ENCODE measurements at places on chromosomes 4 and X.

DNA sequence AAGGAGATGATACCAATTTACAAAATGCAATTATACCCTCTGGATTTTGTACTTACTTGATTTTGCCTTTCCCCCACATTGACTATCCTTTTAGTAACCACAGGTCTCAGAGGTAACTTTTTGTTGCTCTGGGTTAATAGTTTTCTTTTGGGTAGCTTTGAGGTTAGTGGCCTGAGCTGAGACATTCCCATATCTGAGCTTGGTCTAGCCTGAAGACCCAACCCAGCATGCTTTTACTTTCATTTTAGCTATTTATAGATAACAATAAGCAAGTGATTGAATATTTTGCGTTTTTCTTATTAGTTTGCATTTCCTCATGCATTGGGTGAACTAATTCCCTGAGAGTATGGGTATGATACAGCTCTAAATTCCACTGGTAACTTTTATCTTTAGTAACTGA lies 11.8 kb downstream of the HTN1 start:
- no peak for DNase-seq

DNA sequence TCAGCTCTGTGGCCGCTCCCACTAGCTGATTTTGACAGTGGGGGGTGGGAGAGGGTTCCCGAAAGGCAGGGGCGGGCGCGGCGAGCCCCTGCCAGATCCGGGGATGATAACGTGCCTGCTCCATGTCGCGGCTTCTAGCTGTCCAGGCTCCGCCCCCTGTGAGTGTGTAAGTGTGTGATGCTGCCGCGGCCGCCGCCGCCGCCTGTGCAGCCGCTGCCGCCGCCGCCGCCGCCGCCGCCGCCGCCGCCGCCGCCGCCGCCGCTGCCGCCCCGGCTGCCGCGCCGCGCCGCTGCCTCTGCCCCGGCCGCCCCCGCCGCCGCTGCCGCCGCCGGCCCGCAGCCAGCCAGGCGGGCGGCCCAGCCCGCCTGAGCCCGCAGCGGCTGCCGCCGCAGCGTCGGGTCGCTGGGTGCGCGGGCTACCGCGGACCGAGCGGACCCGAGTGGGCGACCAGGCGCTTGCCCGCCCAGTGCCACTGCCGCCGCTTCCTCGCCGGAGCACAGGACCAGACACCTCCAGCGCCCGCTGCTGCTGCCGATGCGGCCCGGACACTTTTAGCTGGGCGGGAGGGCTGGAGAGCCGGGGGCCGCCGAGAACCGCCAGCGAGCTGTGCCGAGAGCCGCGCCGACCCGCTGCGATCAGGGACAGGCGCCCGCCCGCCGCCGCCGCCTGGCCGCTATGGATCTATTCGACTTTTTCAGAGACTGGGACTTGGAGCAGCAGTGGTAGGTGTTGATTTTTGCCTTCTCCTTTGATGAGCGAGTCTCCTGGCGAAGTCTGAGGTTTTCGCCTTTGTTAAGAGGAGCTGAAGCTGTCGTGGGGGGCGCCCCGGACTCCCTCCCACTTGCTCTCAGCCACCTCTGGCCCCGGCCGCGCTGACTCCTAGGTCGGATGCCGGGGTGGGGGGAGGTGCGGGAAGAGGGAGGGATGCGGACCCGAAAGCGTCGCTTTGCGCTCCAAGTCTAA lies at the start of gene AFF2:
AFF2 (plus strand) TSS at position 195 of the 963 bp plus-strand sequence; CDS start at position 676, 481 bp downstream.
- DNase-seq: no peak

GRCh38 chr4:22848332-22848731 lies 155.6 kb downstream of the GBA3 start:
- DNase-seq: no peak

- DNase-seq: no peak
Observed at GRCh38 chr4:35105486-35105885, 1138.8 kb downstream of the ARAP2 start.

DNA sequence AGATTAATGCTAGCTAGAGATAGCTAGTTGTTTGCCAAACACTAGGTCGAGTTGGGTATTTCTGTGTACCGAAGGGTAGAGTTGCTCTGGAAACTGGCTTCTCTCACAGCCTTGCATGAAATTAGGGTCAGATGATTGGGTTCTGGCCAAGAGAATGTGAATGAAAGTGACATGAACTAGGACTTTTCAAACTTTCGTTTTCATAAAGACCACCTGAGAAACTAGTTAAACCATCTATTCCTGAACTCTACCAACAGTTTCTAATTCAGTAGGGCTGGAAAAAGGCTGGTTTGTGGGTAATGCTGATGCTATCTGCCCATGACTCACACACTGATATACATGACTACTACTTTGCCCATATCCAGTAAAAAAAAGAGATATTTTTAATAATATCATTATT lies 157.6 kb downstream of the GASK1B start:
- peak; percentile 35 for DNase-seq

DNA sequence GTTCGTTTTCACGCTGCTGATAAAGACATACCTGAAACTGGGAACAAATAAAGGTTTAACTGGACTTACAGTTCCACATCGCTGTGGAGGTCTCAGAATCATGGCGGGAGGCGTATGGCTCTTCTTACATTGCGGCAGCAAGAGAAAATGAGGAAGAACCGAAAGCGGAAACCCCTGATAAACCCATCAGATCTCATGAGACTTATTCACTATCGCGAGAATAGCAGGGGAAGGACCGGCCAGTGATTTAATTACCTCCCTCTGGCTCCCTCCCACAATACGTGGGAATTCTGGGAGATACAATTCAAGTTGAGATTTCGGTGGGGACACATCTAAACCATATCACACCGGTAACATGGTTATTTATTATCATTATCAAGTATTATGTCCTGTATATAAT lies 2204.5 kb downstream of the ARAP2 start:
- no peak for DNase-seq

GRCh38 chr4:183906739-183907651 lies 1.9 kb downstream of the STOX2 start:
- DNase-seq: no peak

GRCh38 chrX:68695206-68695845 lies 47.9 kb downstream of the STARD8 start:
- DNase-seq: peak; percentile 9

DNA sequence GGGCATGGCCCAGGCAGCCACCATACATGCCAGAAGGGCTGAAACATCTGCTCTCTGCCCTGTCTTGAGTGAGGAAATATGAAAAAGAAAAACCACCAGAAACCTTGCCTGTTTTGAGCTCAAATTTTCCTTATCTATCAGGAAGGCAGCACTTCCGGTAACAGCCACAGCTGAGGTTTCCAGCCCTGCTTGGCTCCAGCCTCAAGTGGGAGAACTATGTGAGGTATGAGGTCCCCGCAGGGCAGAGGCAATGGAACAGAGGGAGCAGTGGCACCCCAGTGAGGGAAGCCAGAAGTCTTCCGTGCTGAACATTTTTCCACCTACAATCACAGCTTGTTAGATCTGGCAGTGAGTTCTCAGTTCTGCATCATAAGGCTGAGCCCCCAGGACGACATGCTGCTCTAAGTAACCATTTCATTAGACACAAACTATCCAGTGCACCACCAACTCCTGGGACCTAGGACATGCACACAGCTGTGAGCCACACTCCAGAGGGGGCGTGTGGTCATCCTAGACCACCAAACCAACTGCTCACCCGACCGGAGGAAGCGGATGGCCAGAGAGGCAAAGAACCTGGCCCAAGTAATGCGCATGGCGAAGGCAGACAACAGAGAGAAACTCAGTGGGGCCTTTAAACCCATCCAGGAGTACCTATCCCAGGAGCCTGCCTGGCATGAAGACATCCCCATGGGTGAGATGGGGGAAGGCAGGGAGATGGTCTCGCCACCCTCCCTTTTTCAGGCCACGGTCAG lies 22.6 kb downstream of the WDR1 start:
- no peak for DNase-seq

DNA sequence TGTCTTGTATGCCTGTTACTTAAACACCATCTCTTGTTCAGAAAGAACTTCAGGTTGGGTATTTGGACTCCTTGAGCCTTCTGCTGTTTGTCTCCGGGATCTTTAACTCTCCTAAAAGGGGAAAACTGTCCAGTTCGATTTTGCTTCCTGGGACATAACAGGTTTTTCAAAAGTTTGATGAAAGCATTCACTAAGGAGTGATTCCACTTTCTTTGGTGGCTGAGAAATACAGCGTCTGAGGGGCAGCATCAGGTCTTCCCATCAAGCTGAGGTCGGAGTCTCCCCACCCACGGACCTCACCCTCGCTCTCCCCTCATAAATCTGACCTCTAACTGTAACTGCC lies 1.4 kb downstream of the AFAP1 start:
- DNase-seq: peak; percentile 70

DNA sequence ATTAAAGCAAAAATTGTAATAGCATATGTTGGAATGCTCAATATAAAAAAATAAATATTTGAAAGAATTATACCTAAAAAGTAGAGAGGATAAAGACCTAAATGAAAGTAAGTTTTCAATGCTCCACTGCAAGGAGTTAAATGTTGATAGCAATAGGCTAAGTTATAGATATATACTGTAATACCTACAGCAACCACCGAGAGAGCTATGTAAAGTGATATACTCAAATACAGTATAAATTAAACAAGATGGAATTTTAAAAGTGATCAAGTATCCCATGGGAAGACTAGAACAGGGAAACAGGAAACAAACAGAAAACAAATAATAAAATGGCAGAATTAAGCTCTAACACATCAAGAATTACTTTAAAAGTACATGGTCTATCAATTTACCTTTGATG lies 73.9 kb downstream of the CASP3 start:
- DNase-seq: no peak
